ENCODE measurements at places on chromosomes 2 and 18. TPM values are rescaled to one million over a fixed set of nuclear protein-coding genes. Genes with fewer than 3 reads are reported as not detected.

The CTAGE1 gene
- total RNA-seq, result not detected

The SERPINB11 gene
- total RNA-seq, result 0.45 TPM

The SLC11A1 gene
- 2.9 TPM for total RNA-seq

The TUBA4B gene
- total RNA-seq, result not detected

DNA sequence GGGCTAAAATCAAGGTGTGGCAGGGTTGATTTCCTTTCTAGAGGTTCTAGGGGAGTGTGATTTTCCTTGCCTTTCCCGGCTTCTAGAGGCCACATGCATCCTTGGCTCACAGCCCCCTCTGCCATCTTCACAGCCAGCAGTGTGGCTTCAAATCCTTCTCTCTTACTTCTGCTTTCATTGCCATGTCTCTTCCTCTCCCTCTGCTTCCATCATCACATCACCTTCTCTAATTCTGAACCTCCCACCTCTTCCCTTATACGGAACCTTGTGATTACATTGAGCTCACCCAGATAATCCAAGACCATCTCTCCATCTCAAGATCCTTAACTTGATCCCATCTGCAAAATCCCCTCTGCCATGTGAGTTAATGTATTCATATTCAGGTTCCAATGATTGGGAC is 56.2 kb upstream of the RMDN2 start:
- no peak for DNase-seq

- DNase-seq, result no peak
Observed at GRCh38 chr2:98020992-98021713, 25.4 kb upstream of the TMEM131 start.

DNA sequence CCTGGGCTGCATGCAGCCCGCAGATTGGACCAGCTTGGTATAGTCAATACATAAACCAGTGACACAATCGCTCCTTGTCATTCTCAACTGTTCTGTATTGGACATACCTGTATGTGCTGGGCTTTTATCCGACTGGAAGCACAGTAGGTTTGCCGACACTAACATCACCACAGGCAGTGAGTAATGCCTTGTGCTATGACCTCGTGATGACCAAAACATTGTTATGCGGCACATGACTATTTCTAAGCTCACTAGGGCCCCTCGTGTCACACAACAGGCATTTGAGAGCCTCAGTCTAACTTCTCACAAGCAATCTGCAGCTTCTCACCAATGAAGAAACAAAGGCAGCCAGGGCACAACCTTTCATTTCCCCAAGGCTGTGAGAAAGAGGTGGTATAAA is 320.8 kb downstream of the AFF3 start:
- no peak for DNase-seq

GRCh38 chr2:141501752-141502151 is 629.1 kb downstream of the LRP1B start:
- no peak for DNase-seq

DNA sequence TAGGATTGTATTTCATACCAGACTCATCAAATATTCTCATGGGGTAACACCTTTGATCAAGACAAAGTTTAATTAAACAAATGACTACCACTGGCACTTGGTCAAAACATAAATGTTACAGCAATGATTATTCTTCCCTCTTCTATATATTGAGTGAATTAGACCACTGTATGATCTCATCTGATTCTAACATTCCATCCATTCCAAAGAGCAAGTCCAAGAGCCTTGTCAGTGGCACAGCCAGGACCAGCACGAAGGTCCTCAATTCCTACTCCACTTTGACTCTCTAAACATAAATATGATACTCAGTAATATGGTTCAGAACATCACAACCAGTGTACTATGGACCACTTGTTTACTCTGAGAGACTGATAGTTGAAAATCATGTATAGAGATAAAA is 86.4 kb downstream of the AP1S3 start:
- no peak for DNase-seq

DNA sequence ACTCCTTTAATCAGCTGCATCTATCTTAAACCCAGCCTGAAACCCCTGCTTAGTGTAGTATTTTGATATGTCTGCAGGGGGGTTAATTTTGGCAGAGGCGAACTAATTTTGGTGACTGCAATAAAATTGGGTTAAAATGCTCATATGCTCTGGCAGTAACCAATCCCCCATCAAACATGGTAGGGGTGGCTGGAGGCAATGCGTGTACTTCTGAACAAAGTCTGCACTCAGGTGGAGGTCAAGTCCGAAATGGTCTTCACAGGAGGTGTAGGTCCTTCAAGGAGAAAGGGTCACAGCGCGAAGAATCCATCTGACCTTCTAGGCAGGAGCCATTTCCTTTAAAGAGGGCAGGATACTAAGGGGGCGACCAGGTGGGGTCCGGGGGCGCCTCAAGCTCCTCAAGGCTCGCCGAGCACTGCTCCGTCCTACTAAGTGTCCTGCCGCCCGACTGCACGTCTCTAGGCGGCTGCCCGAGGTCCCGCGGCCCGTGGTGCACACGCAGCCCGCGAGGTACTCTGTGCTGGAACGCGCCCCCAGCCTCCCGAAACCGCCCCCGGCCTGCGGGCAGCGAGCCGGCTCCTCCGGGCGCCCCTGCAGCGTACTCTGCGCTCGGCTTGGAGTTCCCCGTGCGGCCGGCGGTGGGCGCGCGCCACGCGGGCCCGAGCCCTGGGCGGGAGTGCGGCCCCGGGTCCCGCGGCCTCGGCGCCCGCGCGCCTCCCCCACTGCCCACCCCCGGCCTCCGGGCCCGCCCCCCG is 1.7 kb upstream of the LDLRAD4 start:
- DNase-seq, result no peak

DNA sequence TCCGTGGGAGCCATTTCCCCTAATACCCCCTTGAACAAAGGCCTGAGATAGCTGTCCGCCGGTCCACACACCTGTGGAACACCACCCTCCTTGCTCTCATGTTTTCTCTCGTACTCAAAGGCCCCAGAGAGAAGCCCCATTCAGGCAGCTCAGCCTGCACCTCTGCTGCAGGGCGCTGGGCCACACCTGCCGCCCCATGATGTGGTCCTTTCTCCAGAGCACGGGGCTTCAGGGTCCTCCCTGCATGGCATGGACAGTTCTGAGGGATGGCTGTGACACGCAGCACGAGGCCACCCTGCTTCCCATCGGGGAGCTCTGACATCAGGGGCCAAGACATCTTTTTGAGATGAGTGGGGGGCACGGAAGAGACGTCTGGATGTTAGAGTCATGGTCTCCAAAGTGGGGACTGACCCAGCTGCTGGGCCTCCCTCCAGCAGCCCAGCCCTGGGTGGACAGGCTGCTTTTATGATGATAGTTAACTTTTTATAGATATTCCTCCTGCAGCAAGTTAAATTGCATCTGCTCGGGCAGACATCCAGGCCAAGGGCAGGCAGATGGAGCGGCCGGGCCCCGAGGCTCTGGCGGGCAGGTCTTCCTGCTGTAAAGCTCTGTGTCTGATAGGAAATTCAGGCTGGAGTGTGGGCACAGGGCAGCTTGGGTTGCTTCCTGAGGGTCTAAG is 56.7 kb downstream of the SDC1 start:
- DNase-seq, result peak; percentile 50

GRCh38 chr2:106563195-106563594 is 76.0 kb downstream of the CD8B2 start:
- no peak for DNase-seq

DNA sequence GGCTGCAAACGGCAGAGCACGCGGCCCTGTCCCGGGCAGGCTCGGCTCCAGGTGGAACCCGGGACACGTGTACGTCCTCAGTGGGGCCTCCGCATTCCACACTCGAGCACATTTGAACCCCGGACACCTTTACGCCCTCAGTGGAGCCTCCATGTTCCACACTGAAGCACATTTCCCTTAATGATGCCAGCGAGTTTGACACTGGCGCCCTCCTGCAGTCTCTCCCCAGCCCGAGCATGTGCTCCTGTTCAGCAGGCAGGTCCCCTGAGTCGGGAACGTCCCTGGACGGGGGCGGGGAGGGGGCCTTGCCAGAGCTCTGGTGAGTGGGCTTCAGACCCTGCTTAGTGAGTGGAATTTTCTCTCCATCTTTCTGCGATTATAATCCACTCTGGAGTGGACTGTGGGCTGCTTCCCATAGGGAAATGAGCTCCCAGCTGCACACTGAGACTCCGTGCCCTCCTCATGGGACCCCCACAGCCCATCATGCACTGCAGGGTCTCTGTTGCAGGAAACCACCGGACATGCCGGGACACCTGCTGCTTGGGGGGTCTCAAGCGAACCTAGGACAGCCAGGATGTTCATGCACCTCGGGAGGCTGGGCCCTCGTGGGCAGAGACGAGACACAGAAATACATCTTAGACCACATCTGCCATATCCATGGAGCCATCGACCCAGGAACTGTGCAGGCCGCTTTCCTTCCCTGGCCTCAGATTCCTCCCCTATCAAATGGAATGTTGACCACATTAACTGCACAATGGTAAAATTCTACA is 70.3 kb upstream of the SNTG2 start:
- peak; percentile 65 for DNase-seq

GRCh38 chr2:159891917-159892730 is 94.1 kb upstream of the CD302 start:
- DNase-seq, result no peak

DNA sequence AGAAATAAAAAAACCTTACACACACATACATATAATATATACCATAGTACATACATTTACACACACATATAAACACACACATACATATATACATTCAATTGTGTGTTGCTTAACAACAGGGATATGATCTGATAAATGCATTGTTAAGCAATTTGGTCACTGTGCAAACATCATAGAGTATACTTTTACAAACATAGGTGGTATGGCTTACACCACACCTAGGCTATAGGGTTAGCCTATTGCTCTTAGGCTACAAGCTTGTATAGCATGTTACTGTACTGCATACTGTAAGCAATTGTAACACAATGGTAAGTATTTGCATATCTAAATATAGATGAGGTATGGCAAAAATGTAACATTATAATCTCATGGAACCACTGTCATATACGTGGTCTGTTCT is 156.8 kb upstream of the ERBB4 start:
- no peak for DNase-seq

GRCh38 chr2:48126162-48126561 is 219.9 kb upstream of the FBXO11 start:
- DNase-seq, result no peak

- no peak for DNase-seq
Observed at GRCh38 chr2:236787885-236788284, 218.3 kb downstream of the ACKR3 start.

All from suprapubic skin (tissue), 4 donors.